ENCODE measurements at places on chromosomes 3 and 15. TPM values are rescaled to one million over a fixed set of nuclear protein-coding genes. Genes with fewer than 3 reads are reported as not detected.

Gene BMF
- 6.7 TPM for total RNA-seq

Gene TYRO3
- 23.2 TPM for total RNA-seq

GRCh38 chr15:79962178-79962577 is 8.8 kb downstream of the BCL2A1 start:
- no peak overlapping the region for H3K27ac ChIP-seq
- peaks cover 8% of the 10 kb centered on the region for H3K27me3 ChIP-seq

DNA sequence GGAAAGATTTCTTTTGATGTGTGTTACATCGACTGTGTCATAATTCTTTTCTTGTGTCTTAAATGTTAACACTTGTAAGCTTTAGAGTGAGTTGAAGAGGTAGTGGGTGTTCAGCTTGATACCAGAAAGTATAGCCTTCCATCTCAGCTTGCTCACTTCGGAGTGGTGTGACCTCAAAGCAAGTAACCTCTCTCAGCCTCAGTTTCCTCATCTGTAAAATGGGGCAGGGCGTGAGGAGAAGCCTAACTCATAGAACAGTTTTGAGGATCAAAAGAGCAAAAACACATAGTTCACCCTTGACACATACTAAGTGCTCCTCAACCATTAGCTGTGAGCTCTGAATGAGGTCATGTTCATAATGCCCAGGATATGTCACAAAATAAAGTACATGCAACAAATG is 434.8 kb upstream of the PROK2 start:
- no peak overlapping the region for H3K4me3 ChIP-seq
- no peaks in the 10 kb centered on the region for H3K27me3 ChIP-seq
- no peak for DNase-seq
- no peaks in the 10 kb centered on the region for H3K36me3 ChIP-seq
- no peaks in the 10 kb centered on the region for H3K4me1 ChIP-seq

DNA sequence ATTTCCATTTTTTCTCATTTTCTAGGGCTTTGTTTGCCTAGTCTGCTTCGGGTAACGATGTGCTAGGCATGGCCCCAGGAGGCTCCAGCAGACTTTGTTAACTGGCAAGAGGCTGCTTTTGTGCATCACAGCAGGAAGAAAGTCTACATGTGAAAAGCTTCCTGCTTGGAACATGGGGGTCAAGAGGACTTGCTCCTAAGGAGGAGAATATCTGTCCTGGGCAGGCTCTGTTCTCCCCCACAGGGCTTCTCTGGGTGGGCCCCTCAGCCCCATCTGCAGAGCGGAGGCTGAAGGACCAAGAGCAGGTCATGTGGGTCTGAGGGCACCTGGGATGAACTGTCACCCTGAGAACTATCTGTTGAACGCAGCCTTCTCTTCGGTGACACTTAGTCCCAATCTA is 94.7 kb downstream of the CCNL1 start:
- no peaks in the 10 kb centered on the region for H3K27me3 ChIP-seq
- no peaks in the 10 kb centered on the region for H3K36me3 ChIP-seq
- peaks cover 14% of the 10 kb centered on the region for H3K4me1 ChIP-seq
- H3K27ac ChIP-seq, result no peak overlapping the region

Measured in SJCRH30 (cell line).